ENCODE measurements at places on chromosomes 4 and X.

GRCh38 chrX:19863857-19864223 is 23.6 kb downstream of the SH3KBP1 start:
- DNase-seq, result no peak

DNA sequence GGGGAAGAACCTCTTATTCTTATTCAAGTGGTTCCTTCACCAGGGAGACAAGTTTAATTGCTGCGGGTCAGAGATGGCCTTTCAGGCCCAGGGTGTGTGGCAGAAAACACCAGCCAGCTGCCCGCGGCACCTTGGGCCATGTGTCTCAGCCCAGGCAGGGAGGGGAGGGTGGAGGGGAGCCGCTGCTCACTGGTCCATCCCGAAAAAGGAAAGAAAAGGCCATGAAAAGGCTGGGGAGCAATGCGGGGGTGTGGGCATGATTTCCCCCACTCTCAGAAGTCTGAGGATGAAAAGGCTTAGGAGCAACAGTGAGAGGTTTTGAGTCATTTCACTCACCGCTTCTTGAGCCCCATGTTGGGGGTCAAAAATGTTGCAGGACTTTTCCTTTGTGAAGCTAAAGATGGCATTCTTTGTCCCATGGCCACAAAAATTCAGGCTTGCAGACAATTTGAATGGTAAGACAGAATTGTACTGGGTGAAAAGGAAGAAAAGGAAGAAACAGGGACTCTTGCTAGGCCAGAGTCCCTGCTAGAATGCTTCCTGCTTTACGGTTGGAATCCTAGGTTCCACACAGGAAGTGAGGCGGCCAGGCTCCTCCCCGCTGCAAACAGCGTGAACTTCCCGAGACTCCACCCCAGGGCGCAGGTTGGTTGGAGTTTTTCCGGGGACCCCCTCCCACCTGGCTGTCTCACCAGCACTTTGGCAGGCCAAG is 17.4 kb upstream of the FAM47E start:
- DNase-seq, result no peak

DNA sequence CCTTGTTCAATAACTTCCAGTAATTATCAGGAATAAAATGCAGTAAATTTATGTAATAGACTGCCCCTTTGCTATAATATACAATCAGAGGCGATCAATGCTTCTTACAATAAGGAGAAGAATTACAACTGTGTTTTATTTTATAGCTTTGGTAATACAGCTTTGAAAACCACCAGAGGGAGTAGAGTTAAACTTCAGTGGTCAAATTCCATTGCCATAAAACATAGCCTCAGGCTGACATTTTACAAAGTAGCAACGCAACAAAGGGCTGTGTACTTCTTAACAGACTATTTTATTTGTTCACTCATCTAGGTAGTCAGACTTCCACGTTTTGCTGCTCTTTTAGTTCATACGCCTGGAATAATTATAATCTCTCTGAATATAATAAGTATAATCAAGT is 58.5 kb downstream of the TEX13C start:
- DNase-seq, result no peak

DNA sequence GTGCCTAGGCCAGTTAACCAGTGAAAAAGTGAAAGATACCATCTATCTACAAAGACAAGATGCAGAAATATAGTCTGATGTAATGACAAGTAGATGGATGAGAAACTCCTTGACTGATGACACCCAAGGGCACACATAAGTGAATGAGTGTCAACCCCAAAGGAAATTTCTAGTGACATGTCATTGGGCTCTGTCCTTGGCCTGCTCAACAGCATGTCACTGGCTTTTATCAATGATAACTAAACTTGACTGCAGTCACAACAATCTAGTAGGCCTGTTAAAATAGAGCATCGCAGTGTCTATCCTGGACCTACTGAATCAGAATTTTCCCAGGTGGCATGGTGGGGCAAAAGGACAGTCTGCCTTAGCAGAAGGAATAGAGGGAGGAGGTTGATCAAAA is 155.8 kb downstream of the TSPAN5 start:
- DNase-seq, result no peak

DNA sequence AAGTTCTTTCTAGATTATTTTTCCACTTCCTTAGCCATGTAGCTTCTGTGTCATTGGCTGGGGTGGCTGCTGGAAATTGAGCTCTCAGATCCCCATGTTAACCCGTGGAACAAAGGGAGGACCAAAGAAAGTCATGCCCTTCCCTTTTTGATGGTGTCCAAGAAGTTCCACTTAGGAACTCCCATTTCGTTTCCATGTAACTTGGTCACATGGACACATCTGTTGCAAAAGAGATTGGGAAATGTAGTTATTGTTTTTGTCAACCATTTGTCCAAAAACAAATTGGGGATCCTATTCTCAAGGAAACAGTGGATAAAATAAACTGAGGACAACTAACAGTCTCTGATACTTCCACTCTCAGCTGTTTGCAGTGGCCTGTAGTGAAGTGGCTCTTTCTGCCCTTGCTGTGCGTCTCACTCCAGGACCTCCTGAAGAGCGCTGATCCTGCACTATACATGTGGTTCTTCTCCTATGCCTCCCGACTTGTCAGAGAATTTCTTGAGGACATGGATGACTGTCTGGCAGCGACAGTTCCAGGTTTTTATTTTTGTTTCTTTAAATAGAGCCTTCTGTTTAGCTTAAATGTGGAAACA is 125.3 kb upstream of the LNX1 start:
- DNase-seq, result no peak

- peak; percentile 50 for DNase-seq
Measured at GRCh38 chr4:73776321-73776729, 36.0 kb downstream of the CXCL8 start.

DNA sequence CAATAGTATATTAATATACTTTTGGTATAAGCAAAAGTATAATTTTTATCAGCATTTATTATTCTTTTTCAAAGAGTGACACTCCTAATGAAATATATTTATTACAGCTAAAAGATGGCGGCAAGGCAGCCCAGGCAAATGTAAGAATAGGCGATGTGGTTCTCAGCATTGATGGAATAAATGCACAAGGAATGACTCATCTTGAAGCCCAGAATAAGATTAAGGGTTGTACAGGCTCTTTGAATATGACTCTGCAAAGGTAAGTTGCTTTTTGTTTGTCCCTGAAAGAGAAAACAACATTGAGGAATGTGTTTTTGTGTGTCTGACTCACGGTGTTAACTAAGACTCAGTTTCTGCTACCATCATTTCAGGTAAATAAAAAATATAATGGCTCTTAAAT is 71.9 kb downstream of the PDLIM5 start:
- DNase-seq, result peak; percentile 70

GRCh38 chr4:24208691-24209090 is 318.8 kb upstream of the PPARGC1A start:
- DNase-seq, result no peak
